ENCODE measurements at places on chromosomes 6 and 20.

- peak; percentile 56 for DNase-seq
Measured at GRCh38 chr20:41072190-41072863, 43.7 kb downstream of the TOP1 start.

DNA sequence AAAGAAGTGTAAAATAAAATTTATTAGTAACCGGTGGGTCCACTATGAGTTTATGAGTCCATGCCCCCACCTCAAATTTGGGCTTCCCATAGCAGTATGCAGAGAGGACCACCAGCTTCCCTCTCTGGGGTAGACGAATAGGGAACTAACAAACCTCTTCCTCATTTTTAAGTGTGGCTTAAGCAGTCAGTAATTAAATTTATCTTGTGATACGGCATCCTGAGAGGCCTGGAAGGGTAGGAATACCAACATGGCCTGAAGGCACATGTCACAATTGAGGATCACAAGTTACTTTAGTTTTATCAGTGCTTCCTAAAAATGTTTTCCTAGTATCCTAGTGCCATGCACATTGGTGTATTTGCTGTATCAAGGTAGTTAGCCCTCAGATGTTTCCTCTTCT is 239.9 kb downstream of the HIVEP2 start:
- no peak for DNase-seq

DNA sequence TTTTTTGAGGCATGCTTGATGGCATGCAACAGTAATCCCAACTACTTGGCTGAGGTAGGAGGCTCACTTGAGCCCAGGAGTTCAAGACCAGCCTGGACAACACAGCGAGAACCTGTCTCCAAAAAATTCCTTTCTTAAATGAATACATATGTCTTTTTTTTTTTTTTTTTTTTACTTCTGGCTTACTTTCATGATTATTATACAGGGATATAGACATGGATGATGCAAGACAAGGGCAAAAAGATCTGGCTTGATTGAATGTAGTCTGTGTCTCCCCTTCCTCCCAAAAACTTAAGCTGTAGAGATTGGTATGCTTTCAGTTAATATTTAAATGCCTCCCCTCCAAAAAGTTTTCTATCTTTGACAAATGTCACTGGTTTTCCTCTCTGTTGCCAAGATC is 7.6 kb downstream of the SNX3 start:
- DNase-seq: no peak

GRCh38 chr6:44221291-44221960 is 2.0 kb upstream of the SLC29A1 start:
- DNase-seq: peak; percentile 23

DNA sequence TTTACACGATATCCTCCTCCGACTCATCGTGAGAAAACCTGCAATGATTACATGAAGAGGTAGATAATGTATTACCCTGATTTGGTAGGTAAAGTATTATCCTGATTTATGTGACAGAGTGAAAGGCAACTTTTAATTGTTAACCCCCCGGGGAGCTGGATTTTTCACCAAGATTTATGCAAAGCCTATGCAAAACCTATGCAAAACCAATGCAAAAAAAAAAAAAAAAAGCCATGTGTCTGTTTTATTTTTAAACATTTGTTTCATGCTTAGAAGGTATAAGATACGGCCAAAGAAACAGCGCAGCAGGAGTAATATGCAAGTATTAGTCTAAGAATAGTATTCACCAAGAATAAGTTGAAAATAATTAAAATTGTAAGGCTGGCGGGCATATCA is 109.9 kb downstream of the IPCEF1 start:
- DNase-seq: no peak

GRCh38 chr6:138817799-138818198 is 21.9 kb downstream of the ECT2L start:
- peak; percentile 56 for DNase-seq

- no peak for DNase-seq
Measured at GRCh38 chr6:150202934-150203333, 60.1 kb downstream of the PPP1R14C start.

- no peak for DNase-seq
Measured at GRCh38 chr20:50120935-50121693, 8.2 kb upstream of the UBE2V1 start.

DNA sequence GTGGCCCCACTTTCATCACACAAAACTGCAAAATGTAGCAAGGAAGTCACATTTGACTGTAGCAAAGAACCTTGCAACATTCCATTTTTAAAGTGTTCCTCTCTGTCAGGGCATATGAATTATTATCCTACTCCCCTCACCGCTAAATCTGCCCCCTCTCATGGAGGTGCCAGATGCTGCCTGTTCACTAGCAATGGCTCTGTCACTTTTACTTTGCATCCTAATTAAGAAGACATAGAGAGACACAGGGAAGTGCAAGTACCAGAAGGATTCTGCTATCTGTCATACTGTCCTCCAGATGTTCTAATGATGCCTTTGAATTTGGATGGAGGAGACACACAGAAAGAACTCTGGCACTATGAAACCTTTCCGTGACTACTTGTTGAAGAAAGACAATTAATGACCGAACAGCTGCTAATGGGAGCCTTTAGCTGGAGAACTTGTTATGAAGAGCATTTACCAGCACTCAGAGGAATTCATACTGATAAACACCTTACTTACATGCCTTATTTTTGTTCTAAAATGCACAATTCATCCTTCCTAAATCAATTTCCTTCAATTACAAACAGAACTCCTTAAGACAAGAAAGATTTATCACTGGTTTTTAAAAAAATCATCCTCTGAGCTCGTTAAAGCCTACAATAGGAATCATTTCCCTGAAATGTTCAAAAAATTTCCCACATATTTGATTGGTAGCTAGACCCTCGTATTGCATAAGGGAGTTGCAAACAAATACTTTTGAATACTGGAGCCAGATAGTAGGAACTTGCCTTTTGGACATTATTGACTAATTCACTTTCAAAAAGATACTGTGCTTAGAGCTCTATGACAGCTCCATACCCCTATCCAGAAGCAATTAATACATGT is 292.6 kb downstream of the UBE3D start:
- no peak for DNase-seq

GRCh38 chr6:130537447-130537846 is 171.6 kb downstream of the TMEM200A start:
- DNase-seq: no peak

GRCh38 chr20:38186788-38187221 is 21.7 kb upstream of the TGM2 start:
- DNase-seq: no peak

DNA sequence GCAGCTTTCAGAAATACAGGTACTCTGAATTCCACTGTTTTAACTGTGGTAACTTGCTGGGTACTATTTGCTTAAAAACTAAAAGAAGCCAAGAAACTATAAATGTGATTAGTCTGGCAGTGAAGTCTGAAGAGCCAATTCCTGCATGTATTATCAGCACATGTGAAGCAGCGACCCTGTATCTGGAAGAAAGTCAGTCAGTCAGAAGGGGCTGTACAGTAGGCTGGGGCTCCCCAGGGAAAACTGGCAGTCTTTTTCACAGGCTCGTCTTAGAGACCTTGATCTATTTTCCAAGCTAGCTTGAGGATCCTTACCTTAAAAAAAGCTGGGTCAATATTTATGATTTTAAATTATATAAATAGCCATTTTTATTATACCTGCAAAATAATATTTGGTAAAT is 104.9 kb downstream of the PDSS2 start:
- no peak for DNase-seq

- peak; percentile 51 for DNase-seq
Measured at GRCh38 chr6:129749749-129750120, 39.8 kb upstream of the ARHGAP18 start.

- DNase-seq: no peak
Measured at GRCh38 chr20:32359633-32360332, 1.7 kb downstream of the ASXL1 start.

DNA sequence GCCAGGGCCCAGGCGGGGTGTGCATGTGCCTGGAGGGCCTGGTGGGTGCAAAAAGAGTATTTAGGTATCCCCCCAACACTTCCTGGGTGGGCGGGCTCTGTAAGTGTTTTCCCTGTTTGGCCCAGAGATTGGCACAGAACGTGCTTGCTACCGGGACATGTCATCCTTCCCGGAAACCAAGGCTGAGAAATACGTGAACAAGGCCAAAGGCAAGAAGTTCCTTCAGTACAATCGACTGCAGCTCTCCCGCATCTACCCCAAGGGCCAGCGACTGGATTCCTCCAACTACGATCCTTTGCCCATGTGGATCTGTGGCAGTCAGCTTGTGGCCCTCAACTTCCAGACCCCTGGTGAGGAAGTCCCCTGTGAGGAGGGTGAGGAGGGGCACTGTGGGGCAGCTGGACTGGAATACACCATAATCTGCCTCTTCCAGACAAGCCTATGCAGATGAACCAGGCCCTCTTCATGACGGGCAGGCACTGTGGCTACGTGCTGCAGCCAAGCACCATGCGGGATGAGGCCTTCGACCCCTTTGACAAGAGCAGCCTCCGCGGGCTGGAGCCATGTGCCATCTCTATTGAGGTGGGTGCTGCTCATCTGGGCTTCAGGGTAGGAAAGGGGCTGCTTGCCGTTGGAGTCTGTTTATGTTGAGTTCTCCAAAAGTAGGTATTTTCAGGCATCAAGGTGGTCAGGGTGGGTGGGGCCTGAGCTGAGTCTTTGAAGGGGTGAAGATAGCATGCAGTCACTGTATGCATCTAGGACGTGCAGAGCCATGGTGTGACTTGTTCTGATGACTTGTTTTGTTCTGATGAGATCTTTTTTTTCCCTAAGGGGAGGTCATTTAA is 35.2 kb downstream of the PLCG1 start:
- DNase-seq: no peak

GRCh38 chr20:15834857-15835256 is 738.4 kb downstream of the KIF16B start:
- DNase-seq: no peak

All from GM04503 (cell line).